ENCODE measurements at places on chromosomes 2 and 18.

DNA sequence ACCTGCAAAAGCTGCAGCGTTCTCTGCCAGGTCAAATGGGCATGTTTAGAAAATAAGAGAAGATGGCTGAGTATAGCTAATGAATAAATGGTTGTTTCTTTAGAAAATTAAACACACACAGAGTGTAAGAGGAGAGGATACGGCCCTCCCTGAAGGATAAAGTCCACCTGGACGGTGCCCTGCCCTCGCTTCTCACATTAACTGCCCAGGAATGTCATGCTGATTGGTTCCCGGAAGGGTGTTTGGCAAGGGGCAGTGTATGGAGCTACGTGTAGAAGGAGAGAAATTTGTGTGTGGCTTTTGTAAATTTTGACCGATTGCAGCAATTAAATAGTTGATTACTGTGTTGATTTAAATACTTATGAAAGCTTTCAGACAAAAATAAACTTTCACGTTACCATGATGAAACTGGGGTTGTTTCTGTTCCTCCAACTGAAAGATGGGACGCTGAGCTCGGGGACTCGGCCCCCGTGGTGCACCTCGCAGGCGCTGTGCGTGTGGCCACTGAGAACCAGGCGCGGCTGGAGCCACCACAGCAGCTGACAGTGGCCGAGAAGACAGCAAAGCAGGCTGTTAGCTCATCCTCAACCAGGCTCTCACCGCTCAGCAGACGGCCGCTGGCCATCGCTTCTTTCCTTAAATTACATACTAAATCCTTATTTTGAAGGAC, 22.7 kb downstream of the MPPE1 start:
- no peak for DNase-seq

DNA sequence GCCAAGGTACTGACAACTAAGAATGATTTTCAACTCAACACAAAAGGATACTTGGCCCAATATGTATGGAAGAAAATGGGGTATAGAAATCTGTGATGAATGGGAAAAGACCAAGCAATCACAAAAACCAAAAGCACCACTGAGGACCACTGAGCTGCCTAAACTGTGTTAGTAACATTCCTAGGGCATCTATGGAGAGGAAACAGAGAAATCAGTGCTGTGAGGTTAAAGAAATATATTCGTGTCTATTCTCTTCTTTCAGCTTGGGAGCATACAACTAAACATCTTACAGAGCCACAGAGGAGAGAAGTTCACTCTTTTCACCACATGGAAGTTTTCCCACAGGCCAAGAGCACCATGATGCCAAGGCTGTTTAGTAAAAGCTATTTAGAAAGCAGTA, 47.3 kb upstream of the CALCRL start:
- no peak for DNase-seq

- DNase-seq = no peak
These were observed 197 bp downstream of the GDF7 start for GRCh38 chr2:20667151-20667530.

DNA sequence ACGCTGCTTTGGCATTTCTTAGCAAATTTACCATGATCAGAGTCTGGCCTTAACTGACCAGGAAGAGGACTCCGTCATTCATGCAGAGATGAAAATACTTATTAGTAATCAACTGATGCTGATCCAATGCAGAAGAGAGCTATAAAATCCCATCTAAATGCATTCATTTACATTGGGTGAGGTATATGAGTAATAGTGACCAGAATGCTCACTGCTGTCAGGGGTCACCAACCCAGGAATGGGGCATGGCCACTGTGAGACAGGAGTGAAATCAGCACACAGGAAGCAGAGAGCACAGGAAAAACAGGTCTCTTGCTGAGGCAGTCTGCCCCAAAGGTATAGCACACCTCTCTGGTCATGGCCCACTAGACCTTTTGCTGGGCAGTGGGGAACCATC, 68.1 kb upstream of the TMEM247 start:
- DNase-seq = no peak
